Stimulated activated naive CD4-positive, alpha-beta T cell treated with Interleukin-2 at 50 U/mL for 16 hours (primary cell): ENCODE measurements at places on chromosomes 16 and 17.

DNA sequence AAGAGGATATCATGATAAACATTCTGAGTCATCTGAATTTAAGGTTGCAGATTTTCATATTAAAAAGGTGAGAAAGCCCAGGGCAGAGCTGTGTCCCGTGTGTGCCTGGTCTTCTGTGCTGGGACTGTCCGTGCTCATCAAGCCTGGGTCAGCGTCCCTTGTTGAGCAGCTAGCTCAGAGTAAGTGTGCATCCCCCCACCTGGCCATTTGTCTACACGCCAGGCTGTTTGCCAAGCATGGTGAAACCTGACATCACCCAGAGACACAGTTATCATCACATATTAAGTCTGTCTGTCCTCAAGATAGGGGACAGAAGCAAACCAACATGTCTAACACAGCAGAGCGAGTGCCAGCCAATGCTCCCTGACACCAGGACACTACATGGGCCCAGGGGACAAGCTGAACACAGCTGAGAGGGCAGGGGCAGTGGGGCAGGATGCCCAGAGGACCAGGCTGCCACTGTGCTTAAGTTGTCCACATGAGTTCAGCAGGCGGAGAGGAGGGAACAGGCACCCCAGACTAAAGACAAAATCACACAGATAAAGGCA lies 57.9 kb upstream of the CNEP1R1 start:
- DNase-seq = no peak

GRCh38 chr17:57406981-57407286 lies 150.6 kb downstream of the MSI2 start:
- DNase-seq = no peak

DNA sequence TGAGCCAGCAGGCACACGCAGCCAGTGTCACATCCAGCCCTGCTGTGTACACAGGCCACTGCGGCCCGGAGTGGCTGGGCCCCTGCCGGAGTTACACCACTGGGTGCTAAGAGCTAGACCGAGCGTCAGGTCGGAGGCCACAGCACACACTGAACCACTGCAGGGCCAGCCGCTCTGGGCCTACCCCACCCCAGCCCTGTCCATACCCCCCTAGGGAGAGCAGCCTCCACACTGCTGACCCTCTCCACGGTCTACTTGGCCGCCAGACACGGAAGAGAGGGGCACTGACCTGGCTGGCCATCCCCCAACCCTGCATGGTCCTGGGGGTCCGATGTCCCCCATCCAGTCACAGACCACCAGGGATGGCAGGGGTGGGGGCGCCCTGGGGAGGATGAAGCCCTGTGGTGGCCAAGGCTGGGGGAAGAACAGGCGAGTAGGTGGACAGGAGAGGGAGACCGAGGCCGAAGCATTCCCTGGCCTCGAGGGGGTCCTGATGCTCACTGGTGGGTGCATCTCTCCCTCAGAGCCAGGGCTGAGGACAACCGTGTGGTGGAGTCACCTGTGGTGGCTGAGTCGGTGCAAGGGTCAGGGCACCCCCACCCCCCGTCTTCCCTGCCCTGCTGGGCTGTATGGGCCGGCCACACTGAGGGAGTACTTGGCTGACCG lies 34.9 kb upstream of the ZC3H18 start:
- no peak for DNase-seq

GRCh38 chr17:28467456-28468025 lies 5.9 kb upstream of the SLC13A2 start:
- DNase-seq = no peak

GRCh38 chr16:47475786-47476185 lies 14.7 kb downstream of the PHKB start:
- DNase-seq = no peak
